ENCODE measurements at places on chromosomes 2 and 18. TPM values are rescaled to one million over a fixed set of nuclear protein-coding genes. Genes with fewer than 3 reads are reported as not detected.

DNA sequence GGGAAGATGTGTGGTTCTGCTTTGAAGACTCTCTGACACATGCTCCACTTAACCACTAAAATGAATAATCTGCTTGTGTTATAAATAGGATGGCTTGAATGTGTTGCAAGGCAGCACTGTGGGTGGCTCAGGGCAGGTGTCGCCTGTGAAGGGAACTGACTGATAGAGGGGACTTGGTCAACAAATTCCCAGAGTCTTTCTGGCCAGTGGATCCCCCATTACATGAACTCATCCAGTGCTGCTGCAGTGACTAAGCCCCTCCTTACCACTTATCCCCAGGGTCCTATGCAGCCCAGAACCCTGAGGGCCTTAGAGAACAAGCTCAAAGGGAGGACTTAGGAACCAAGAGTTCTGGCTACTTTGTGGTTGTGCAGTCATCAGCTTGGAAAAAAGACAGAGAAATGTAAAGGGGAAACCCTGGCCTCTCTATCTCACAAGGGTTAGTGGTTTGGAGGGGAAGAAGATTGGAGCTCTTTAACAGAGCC, 226.2 kb upstream of the TNP1 start:
- DNase-seq = no peak

DNA sequence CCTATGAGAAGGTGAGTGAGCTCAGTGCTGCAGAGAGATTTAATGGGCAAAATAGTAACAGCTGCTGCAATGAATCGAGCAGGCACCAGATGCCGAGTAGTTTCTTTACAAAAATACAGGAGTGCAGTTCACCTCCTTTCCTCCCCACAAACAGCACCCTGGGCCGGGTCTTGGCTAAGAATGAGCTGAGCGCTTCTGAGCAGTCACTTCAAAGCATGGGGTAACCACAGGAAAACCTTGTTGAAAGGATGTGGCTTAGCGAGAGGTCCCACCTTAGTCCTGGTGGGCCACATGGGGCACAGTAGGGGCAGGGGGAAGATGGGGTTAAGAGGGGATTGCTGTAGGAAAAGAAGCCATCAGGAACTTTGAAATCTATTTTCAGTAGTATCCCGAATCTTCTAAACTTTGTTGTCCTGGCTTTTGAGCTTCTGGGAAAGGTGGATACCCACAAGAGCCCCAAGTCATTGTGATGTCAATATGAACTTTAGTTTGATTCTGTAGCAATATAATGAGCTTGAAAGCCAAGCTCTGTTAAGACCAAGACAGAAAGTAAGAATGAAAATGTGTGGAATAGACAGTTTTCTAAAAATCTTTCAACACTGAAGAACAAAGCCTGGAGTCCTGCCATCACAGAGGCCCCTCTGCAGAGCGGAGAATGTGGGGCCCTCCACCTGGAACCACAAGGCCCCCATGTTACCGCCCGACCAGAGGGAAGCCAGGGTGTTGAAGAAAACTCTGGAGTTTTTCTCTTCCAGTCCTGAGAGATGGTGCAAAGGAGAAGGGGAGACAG, 101.0 kb upstream of the ZNF236 start:
- no peak for DNase-seq

- DNase-seq = no peak
Measured at GRCh38 chr2:203586206-203586605, 51.1 kb upstream of the RAPH1 start.

Gene SOWAHC
- 16.7 TPM for polyA plus RNA-seq

- no peak for DNase-seq
Measured at GRCh38 chr2:98665677-98666076, 57.3 kb downstream of the UNC50 start.

- DNase-seq = no peak
Measured at GRCh38 chr18:49725809-49726674, 87.3 kb downstream of the ACAA2 start.

Gene TMEM37
- polyA plus RNA-seq = 54.8 TPM

Gene DNAH6
- polyA plus RNA-seq = 3.6 TPM

Gene CDH20
- 3.3 TPM for polyA plus RNA-seq

Gene MLPH
- 3.6 TPM for polyA plus RNA-seq

DNA sequence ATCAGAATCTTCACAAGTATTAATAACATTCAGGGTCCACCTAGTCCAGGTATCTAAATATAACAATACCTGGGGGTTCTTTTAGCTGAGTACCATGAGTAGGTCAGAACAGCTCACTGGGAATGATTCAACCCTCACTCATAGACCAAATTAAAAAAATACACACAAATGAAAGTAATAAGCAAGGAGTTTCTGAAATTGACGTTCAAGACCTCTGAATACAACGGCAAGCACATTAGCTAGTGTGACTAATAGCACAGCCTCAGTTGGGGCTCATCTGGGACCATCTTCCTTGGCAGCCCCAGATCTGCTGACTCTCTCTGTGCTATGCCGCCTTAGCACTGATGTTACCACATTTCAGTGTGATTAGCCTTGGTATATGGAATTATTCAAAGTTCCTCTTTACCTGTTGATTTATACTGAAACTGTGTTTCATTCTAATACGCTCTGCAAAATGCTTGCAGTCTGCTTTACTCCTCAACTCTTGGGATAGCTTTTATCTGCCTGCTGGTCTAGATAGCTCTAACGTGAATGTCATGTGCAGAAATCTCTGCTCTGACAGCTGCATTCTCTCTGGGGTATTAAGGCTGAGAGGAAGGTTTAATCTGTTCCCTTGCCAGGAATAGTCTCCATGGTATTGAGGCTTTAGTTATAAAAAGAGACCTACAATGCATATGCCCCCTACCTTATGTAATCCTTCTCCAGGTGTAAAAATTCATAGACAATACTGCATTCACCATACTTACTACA, 153.3 kb downstream of the METTL4 start:
- DNase-seq = no peak

GRCh38 chr18:78041218-78041617, 791.6 kb downstream of the GALR1 start:
- DNase-seq = no peak

- no peak for DNase-seq
Measured at GRCh38 chr18:48963586-48964470, 13.1 kb upstream of the SMAD7 start.

Gene FOSL2
- polyA plus RNA-seq = 24.8 TPM

DNA sequence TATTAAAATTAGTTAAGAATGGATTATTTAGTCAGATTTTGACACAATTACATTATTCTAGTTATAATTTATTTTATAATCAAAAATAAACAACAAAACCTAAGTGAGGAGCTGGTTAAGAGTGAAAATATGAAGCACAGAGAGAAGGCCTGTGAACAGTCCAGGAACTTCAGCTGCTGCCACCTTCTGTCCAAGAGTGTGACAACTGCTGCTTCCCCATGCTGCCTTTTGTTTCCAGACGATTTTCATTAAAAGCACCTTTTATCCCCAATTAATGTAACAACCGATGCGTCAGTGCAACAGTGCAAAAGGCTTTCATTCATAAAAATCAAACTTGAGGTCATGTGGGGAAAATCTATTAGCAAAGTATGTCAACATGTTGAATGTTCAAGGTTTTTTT, 363.6 kb downstream of the CTNNA2 start:
- DNase-seq = peak; percentile 19

DNA sequence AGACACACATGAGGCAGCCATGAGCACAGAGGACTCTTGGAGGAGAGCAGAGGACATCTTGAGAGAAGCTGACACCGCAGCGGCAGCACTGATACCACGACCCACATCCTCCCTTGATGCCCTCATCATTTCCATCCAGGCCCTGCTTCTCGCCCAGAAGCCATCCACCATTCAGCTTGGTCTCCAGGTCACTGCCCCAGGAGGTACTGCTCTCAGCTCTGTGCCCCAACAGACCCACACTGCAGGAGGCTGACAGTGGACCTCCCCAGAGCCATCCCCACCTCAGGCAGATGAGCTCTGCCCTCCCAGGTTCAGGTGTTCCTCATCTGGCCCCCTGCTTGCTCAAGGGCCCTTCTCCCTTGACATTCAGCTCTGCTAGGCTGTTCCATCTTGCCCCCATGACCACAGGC, 74.9 kb downstream of the ACKR3 start:
- no peak for DNase-seq

Gene QPCT
- 13.2 TPM for polyA plus RNA-seq

DNA sequence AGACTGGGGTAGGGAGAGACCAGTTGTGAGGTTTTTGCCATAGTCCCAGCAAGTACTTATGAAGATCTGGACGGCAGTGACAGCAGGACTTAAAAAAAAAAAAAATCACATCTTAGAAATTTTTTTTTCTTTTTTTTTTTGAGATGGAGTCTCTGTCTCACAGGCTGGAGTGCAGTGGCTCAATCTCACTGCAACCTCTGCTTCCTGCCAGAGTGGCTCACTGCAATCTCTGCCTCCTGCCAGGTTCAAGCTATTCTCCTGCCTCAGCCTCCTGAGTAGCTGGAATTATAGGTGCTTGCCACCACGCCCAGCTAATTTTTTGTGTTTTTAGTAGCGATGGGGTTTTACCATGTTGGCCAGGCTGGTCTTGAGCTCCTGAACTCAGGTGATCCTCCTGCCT, 22.4 kb upstream of the STAT4 start:
- DNase-seq = no peak

Gene TMEM247
- not detected for polyA plus RNA-seq

Gene DLX1
- 0.43 TPM for polyA plus RNA-seq

- no peak for DNase-seq
Measured at GRCh38 chr18:77168811-77169311, 36.3 kb upstream of the MBP start.

Gene CNDP1
- 1.6 TPM for polyA plus RNA-seq

DNA sequence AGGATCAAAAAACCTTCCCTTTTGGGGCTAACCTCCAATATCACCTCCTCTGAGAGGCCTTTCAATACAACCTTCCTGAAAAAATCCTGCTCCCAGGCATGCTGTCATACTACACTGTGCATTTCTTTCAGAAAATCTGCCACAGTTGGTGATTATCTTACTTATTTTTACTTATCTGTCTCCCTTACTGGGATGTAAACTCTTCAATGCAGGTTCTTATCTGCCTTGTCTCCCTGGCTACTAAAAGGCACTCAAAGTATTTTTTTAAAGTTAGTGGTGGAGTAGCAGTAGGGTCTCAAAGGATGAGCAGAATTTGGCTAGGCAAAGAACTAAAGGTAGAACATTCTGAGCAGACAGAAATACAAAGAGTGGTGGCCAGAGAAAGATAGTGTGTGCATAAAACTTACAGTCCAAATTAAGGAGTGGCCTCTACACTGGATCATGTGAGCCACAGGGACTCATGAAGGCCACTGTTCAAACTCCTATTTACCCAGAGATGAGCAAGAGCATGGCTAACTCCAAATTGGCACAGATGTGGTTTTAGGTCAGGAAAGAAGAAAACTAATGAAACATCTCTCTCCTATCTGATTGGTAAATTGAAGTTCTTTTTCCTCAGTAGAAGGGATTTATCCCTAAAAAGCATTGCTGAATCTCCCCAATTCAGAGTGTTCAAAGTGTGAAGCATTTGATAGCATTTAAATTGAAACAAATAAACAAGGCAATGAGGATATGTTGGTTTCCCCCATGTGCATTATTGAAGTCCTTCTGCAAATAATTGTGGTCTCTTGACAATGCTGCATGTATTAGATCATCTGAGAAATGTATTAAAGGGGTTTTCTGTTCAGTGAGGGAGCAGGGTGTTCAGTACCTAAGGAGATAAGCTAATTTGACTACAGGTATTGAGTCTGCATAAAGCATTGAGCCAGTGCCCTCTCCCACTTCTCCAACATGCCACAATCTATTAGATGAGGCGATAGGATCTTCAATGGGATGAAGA, 285.5 kb downstream of the MREG start:
- DNase-seq = no peak

DNA sequence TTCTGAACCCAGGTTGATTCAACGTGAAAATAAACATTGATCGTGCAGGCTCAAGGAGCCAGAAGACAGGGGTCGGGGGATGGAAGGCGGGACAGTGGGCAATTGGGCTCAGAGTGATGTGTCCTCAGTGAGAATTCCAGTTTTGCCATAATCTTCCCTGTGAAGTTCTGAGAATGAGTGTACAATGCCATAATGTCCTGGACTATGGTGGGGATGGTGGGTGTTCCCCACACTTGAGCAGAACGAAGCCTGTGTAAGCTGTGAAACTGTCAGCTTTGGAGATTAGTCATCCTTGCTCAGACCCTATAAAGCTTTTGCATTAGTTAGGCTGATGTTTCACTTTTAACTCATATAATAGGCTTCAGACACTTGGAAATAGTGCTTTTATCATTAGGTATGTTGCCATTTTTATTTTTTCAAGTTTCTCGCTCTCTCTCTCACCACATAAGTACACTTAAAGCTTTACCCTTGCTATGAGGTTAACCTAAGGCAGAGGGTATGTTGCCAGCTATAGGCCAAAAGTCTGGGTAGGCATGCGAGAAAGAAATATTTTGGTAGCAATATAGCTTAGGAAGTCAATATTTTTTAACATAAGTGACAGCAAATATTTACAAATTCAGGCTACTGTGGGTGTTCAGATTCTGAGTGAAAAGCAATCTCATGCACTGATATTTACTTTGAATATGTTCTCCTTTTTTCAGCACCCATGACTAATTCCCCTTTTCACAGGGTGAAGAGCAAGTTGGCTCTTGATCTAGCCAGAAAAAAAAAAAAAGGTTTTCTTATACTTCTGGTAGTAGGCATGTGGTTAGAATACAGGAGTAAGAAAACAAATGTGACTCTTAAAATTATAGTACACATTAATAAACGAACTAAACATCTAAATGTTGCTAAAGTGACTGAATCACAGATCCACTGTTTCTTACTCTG, 47.2 kb downstream of the CDC42EP3 start:
- DNase-seq = no peak

Gene HOXD10
- polyA plus RNA-seq = 220 TPM

DNA sequence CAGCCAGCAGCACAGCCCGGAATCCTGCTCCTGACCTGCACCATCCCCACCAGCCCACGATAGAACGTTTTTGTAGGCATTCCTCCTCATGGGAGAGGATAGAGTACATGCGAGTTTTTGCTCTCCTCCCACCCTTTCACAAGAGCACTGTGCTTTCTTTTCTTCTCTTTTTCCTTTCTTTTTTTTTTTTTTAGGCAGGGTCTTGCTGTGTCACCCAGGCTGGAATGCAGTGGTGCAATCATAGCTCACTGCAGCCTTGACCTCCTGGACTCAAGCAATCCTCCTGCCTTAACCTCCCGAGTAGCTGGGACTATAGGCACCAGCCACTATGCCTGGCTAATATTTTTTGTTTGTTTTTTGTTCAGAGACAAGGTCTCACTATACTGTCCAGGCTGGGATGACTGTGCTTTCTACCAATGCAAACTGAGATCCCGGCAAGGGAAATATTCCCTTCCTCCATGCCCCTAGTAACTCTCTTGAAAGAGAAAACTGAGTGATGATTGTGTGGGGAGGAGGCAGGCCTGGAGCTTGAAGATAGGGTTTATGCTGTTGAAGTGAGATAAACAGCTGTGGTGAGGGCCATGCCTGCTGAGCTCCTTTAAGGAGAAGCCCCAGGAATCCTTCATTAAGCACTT, 82.6 kb upstream of the TXNDC2 start:
- no peak for DNase-seq

Gene FRZB
- 10.9 TPM for polyA plus RNA-seq

DNA sequence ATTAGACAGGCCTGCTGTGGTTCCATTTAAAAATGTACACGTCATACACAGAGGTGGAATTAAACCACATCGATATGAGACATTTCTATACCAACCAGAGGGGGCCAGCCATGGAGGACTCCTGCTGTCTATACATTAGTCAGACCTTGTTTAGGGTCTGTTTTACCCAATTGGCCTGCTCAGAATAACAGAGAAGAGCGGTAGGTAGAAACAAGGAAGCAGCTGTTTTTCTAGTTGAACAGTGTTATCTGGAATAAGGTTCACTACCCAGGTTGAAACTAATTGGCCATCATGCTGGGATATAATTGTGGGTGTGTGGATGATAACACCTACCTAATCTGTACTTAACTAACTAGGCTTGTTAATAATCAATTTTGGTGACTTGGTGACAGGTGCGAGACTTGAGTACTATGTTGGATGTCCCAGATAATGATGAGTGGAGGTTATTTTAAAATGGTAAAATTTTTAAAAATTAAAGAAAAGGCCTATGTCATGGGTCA, 47.5 kb downstream of the RHBDD1 start:
- DNase-seq = no peak

All from left kidney (tissue), 8 donors.